T-helper 2 cell treated with Interferon-gamma antibody and Interleukin-4, amounts not matched to agents 100 ng/mL and 5 ng/mL, for 36 hours (primary cell): ENCODE measurements at places on chromosomes 12 and 14. TPM values are rescaled to one million over a fixed set of nuclear protein-coding genes. Genes with fewer than 3 reads are reported as not detected.

Gene PTGER2
- total RNA-seq, result 123 and 128 TPM in 2 replicates

Gene CCDC175
- total RNA-seq, result not detected in 2 replicates

Gene ARMH4
- not detected in 2 replicates for total RNA-seq

Gene PRB2
- total RNA-seq, result not detected in 2 replicates

Gene SERPINA10
- total RNA-seq, result not detected in 2 replicates

Gene KERA
- total RNA-seq, result not detected in 2 replicates

Gene KSR2
- 0.02 and 0.05 TPM in 2 replicates for total RNA-seq

Gene CFAP251
- total RNA-seq, result 0.48 and 0.66 TPM in 2 replicates

Gene SCNN1A
- 0.09 and 0.32 TPM in 2 replicates for total RNA-seq

Gene KIF21A
- 16.3 and 17.1 TPM in 2 replicates for total RNA-seq

Gene SLC25A47
- not detected in 2 replicates for total RNA-seq

Gene SPX
- total RNA-seq, result 0.52 and 1.1 TPM in 2 replicates

Gene SPIC
- total RNA-seq, result not detected in 2 replicates

Gene B4GALNT3
- 14.3 and 15.6 TPM in 2 replicates for total RNA-seq

Gene COX8C
- total RNA-seq, result not detected in 2 replicates

Gene RTL1
- total RNA-seq, result not detected in 2 replicates

Gene MON2
- total RNA-seq, result 44.9 and 45.7 TPM in 2 replicates
